ENCODE measurements at places on chromosomes 3 and 15. TPM values are rescaled to one million over a fixed set of nuclear protein-coding genes. Genes with fewer than 3 reads are reported as not detected.

DNA sequence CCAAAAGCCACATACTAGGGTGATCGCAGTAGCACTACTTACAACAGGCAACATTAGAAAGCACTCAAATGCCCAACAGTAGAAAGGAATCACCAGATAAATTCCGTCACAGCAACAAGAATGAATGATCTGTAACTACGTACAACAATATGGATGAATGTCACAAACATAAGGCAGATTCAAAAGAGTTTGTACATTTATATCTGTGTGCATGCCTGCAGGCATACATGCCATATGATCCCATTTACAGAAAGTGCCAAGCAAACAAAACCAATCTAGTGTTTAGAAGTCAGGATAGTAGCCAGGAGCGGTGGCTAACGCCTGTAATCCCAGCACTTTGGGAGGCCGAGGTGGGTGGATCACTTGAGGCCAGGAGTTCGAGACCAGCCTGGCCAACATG, 3.5 kb downstream of the IL17RB start:
- no peak overlapping the region for H3K4me3 ChIP-seq
- no peaks in the 10 kb centered on the region for H3K27me3 ChIP-seq
- H3K36me3 ChIP-seq: no peaks in the 10 kb centered on the region
- H3K27ac ChIP-seq: no peak overlapping the region
- H3K4me1 ChIP-seq: peaks cover 7% of the 10 kb centered on the region

DNA sequence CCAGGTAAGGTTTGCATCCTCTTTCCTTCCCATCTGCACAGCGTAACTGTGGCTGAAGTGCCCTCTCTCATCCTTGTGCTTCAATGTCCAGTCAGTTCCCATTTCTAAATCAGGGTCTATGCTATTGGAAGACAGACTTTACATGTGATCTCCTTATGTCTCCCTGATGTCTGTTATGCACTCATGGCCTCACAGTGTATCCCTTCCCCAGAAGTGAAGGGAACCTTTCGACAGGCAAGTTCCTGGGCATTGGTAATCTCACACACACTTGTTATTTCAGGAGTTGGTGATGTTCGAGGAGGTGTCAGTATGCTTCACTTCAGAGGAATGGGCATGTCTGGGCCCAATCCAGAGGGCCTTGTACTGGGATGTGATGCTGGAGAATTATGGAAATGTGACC, 7.4 kb downstream of the ZNF197 start:
- H3K27ac ChIP-seq: no peak overlapping the region
- no peak for DNase-seq
- H3K36me3 ChIP-seq: peaks cover 59% of the 10 kb centered on the region
- H3K4me3 ChIP-seq: no peak overlapping the region
- no peaks in the 10 kb centered on the region for H3K27me3 ChIP-seq

DNA sequence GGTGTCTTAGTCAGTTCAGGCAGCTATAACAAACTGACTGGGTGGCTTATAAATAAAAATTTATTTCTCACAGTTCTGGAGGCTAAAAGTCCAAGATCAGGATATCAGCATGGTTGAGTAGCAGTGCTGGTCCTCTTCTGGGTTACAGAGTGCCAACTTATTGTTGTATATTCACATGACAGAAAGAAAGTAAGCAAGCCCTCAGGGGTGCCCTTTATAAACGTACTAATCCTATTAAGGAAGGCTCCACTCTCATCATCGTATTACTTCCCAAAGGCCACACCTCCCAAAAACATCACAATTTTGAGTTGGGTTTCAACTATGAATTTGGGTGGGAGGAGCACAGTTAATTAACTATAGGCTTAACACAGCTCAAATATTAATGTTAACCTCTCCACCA, 653.0 kb downstream of the DIPK2A start:
- H3K4me3 ChIP-seq: no peak overlapping the region
- no peaks in the 10 kb centered on the region for H3K36me3 ChIP-seq
- H3K4me1 ChIP-seq: no peaks in the 10 kb centered on the region
- DNase-seq: no peak
- H3K27me3 ChIP-seq: no peaks in the 10 kb centered on the region

DNA sequence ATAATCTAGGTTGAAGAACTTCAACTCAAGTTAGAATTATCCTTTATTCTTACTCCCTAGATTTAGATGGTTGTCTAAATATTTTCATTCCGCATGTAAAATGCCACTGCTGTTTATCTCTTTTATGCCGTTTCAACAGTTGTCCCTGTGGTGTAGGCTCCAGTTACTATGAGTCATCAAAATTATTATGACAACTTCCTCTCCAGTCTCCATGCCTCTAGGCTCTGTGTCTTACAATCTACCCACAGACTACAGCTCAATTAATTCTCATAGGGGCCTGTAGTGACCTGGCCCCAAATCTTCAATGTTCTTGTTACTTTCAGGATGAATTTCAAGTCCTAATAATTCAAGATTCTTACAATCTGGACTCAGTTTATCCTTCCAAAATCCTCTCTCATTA, 105.8 kb upstream of the UNC13C start:
- no peaks in the 10 kb centered on the region for H3K4me1 ChIP-seq
- no peak overlapping the region for H3K4me3 ChIP-seq
- no peaks in the 10 kb centered on the region for H3K36me3 ChIP-seq
- H3K27ac ChIP-seq: no peak overlapping the region
- DNase-seq: no peak
- H3K27me3 ChIP-seq: no peaks in the 10 kb centered on the region

- H3K4me3 ChIP-seq: peak overlapping the region; percentile 90
- H3K27me3 ChIP-seq: no peaks in the 10 kb centered on the region
- H3K36me3 ChIP-seq: no peaks in the 10 kb centered on the region
These were observed 654 bp downstream of the RUBCN start for GRCh38 chr3:197736010-197736490.

FAM107A gene
- polyA plus RNA-seq: 12.5 TPM

SUCNR1 gene
- 0.20 TPM for polyA plus RNA-seq

- H3K27ac ChIP-seq: no peak overlapping the region
- no peaks in the 10 kb centered on the region for H3K36me3 ChIP-seq
- H3K4me1 ChIP-seq: no peaks in the 10 kb centered on the region
- H3K4me3 ChIP-seq: no peak overlapping the region
- H3K27me3 ChIP-seq: no peaks in the 10 kb centered on the region
- DNase-seq: no peak
These were observed 138.3 kb downstream of the LRIG1 start for GRCh38 chr3:66362541-66362941.

GRCh38 chr3:31909455-31909854, 71.6 kb downstream of the OSBPL10 start:
- no peaks in the 10 kb centered on the region for H3K27me3 ChIP-seq
- no peak overlapping the region for H3K4me3 ChIP-seq
- H3K27ac ChIP-seq: no peak overlapping the region
- H3K36me3 ChIP-seq: no peaks in the 10 kb centered on the region
- no peaks in the 10 kb centered on the region for H3K4me1 ChIP-seq

C2CD4A gene
- polyA plus RNA-seq: 0.10 TPM

HDAC11 gene
- 12.7 TPM for polyA plus RNA-seq

- no peak for DNase-seq
- H3K4me1 ChIP-seq: peaks cover 13% of the 10 kb centered on the region
- peaks cover 46% of the 10 kb centered on the region for H3K36me3 ChIP-seq
- no peaks in the 10 kb centered on the region for H3K27me3 ChIP-seq
These were observed 18.9 kb upstream of the EXOG start for GRCh38 chr3:38477057-38477820.

DNA sequence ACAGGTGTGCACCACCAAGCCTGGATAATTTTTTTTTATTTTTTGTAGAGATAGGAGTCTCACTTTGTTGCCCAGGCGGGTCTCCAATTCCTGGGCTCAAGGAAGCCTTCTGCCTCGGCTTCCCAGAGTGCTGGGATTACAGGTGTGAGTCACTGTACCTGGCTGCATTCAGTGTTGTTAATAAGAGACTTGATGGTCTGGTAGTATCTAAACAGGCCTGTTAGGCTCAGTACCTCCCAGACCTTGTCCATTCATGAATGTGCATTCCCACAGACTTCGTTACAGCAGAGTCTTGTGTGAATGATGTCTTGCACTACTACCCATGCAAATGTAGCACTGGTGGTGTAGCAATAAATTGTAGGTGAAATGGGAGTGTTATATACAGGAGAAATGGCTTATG, 17.7 kb downstream of the CMTM8 start:
- DNase-seq: no peak
- no peak overlapping the region for H3K27ac ChIP-seq
- H3K4me3 ChIP-seq: no peak overlapping the region
- H3K27me3 ChIP-seq: no peaks in the 10 kb centered on the region

FBXO40 gene
- under 0.01 TPM for polyA plus RNA-seq

GRCh38 chr3:120048355-120049041, 45.7 kb downstream of the GSK3B start:
- H3K27ac ChIP-seq: no peak overlapping the region
- H3K27me3 ChIP-seq: no peaks in the 10 kb centered on the region
- H3K36me3 ChIP-seq: no peaks in the 10 kb centered on the region
- DNase-seq: no peak
- no peak overlapping the region for H3K4me3 ChIP-seq
- H3K4me1 ChIP-seq: peaks cover 39% of the 10 kb centered on the region

GRCh38 chr3:134267996-134268395, 17.3 kb upstream of the RYK start:
- no peaks in the 10 kb centered on the region for H3K36me3 ChIP-seq
- no peak overlapping the region for H3K27ac ChIP-seq

- H3K27ac ChIP-seq: no peak overlapping the region
- no peaks in the 10 kb centered on the region for H3K36me3 ChIP-seq
- H3K4me3 ChIP-seq: no peak overlapping the region
- H3K4me1 ChIP-seq: no peaks in the 10 kb centered on the region
These were observed 967.8 kb upstream of the CFAP20DC start for GRCh38 chr3:60017631-60018030.

DNA sequence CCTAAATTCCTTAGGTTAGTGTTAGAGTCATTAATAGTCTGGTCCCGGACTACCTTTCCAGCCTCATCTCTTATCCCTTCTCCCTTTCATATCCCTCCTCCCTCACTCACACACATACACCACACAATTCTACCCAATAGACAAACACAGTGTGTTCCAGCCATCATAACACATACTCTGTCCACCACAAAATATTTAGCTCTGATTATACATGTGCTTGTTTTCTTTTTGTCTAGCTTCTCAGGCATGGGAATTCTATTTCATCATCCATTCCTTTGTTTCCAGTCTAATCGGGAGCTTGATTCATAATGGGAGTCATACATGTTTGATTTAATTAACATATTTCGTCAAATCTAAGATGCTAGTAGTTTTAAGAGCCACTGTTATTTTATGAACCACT, 161.8 kb upstream of the BFSP2 start:
- no peaks in the 10 kb centered on the region for H3K27me3 ChIP-seq
- H3K27ac ChIP-seq: no peak overlapping the region
- no peak overlapping the region for H3K4me3 ChIP-seq

- peaks cover 7% of the 10 kb centered on the region for H3K4me1 ChIP-seq
- no peaks in the 10 kb centered on the region for H3K36me3 ChIP-seq
These were observed 44.9 kb downstream of the LPP start for GRCh38 chr3:188198760-188199327.

GRCh38 chr3:150146991-150147761, 176.5 kb upstream of the PFN2 start:
- H3K36me3 ChIP-seq: no peaks in the 10 kb centered on the region
- DNase-seq: no peak
- H3K4me1 ChIP-seq: no peaks in the 10 kb centered on the region
- no peak overlapping the region for H3K4me3 ChIP-seq

- H3K36me3 ChIP-seq: no peaks in the 10 kb centered on the region
- H3K4me1 ChIP-seq: peaks cover 7% of the 10 kb centered on the region
- no peak overlapping the region for H3K4me3 ChIP-seq
- peak overlapping the region; percentile 55 for H3K27ac ChIP-seq
- no peak for DNase-seq
These were observed 486 bp downstream of the SAMMSON start for GRCh38 chr3:70000028-70000410.

- no peaks in the 10 kb centered on the region for H3K27me3 ChIP-seq
- H3K27ac ChIP-seq: no peak overlapping the region
- DNase-seq: no peak
- H3K4me3 ChIP-seq: no peak overlapping the region
- H3K4me1 ChIP-seq: no peaks in the 10 kb centered on the region
These were observed 324.0 kb upstream of the SLCO3A1 start for GRCh38 chr15:91529534-91529933.

- H3K27me3 ChIP-seq: no peaks in the 10 kb centered on the region
- DNase-seq: no peak
- no peaks in the 10 kb centered on the region for H3K4me1 ChIP-seq
These were observed 24.8 kb upstream of the CMTM7 start for GRCh38 chr3:32366638-32367397.

DNA sequence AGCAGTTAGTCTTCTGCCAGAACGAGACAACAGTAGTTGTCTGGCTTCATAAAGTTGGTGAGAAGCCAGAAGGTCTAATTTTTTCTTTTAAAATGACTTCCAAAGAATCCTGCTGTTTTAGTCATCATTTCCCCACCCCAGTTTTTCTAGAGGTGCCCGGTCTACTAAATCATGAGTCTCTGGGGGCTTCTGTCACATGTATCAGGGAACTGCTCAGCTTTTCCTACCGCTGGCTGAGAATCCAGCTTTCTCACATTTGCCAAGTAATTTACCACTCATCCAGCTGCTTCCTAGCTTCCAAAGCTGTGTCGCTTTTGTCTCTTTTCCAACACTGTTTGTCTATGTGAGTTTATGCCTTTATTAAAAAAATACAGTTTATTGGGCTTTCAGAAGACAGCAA, 183.3 kb downstream of the NSUN3 start:
- no peaks in the 10 kb centered on the region for H3K27me3 ChIP-seq
- H3K4me1 ChIP-seq: no peaks in the 10 kb centered on the region
- no peak overlapping the region for H3K4me3 ChIP-seq
- H3K27ac ChIP-seq: no peak overlapping the region
- DNase-seq: no peak
- no peaks in the 10 kb centered on the region for H3K36me3 ChIP-seq

SLC28A2 gene
- not detected for polyA plus RNA-seq

- H3K36me3 ChIP-seq: no peaks in the 10 kb centered on the region
- no peak overlapping the region for H3K27ac ChIP-seq
- no peaks in the 10 kb centered on the region for H3K27me3 ChIP-seq
- DNase-seq: no peak
- no peak overlapping the region for H3K4me3 ChIP-seq
These were observed 55.6 kb downstream of the TLNRD1 start for GRCh38 chr15:81056304-81056703.

ANO10 gene
- polyA plus RNA-seq: 20.5 TPM

DNA sequence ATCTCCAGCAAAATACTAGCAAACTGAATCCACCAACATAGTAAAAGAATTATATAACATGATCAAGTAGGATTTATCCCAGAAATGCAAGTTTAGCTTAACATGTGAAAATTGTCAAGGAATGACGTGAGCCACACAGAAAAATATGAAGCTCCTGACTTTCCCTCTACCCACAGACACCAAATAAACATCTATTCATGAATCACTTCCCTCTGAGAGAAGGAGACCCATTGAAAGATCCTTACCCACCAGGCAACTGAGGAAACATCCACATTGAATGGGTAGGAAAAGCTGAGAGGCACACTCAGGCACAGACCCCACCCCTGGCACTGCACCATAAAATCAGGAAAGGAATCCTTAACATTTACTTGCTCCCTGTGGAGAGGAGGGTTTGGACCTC, 102.2 kb upstream of the MANF start:
- no peak overlapping the region for H3K27ac ChIP-seq
- H3K27me3 ChIP-seq: no peaks in the 10 kb centered on the region
- H3K36me3 ChIP-seq: no peaks in the 10 kb centered on the region
- no peak for DNase-seq
- no peaks in the 10 kb centered on the region for H3K4me1 ChIP-seq

HESX1 gene
- polyA plus RNA-seq: 3.7 TPM

NAA50 gene
- 17.2 TPM for polyA plus RNA-seq
